ENCODE measurements at places on chromosomes 5 and 9. TPM values are rescaled to one million over a fixed set of nuclear protein-coding genes. Genes with fewer than 3 reads are reported as not detected.

DNA sequence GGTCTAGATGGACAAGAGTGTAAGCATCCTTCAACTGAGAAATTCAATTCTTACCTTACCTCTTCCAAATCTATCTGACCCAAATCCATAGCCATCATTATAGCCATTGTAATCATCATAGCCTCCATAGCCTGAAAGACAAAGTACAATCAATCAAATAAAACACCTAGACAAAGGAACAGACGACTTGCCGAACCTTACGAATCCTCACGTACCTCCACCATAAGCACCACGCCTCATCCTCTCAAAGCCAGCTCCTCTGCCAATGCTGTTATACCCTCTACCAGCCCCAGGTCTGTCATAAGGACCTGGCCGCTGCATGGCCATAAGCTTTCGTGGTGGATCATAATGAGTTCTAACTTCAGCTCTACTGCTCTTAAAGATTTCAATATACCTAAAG is 5.5 kb downstream of the HNRNPH1 start:
- DNase-seq: no peak

The SLC36A2 gene
- total RNA-seq: not detected

DNA sequence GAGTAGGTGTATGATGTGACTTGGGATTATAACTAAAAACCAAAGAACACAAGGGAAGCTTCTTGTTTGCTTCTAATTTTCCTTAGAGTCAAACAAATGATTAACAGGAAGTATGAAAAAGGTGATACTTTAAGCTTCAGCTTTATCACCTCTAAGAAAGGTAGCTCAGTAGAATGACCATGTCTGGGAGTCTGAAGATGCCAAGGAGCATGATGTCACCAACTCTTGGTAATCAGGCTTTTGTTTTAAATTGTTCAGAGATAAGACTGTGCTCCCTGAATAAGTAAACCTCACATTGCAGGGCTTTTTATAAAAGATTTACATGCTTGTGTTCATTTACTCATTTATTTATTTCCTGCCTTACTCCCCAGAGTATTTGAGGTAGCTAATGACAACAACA is 169.9 kb downstream of the FER start:
- DNase-seq: no peak

The CMBL gene
- total RNA-seq: 16.7 TPM

The VCAN gene
- 91.3 TPM for total RNA-seq

GRCh38 chr5:78429332-78429980 is 69.0 kb downstream of the SCAMP1 start:
- DNase-seq: no peak

The NIPSNAP3A gene
- 39.6 TPM for total RNA-seq

- DNase-seq: no peak
These were observed 54.3 kb downstream of the MTX3 start for GRCh38 chr5:79936646-79937216.

The CDC37L1 gene
- total RNA-seq: 33.6 TPM

The NKD2 gene
- total RNA-seq: 1.4 TPM

The PCDH12 gene
- 4.2 TPM for total RNA-seq

- no peak for DNase-seq
These were observed 135.0 kb upstream of the SNX2 start for GRCh38 chr5:122639864-122640263.

DNA sequence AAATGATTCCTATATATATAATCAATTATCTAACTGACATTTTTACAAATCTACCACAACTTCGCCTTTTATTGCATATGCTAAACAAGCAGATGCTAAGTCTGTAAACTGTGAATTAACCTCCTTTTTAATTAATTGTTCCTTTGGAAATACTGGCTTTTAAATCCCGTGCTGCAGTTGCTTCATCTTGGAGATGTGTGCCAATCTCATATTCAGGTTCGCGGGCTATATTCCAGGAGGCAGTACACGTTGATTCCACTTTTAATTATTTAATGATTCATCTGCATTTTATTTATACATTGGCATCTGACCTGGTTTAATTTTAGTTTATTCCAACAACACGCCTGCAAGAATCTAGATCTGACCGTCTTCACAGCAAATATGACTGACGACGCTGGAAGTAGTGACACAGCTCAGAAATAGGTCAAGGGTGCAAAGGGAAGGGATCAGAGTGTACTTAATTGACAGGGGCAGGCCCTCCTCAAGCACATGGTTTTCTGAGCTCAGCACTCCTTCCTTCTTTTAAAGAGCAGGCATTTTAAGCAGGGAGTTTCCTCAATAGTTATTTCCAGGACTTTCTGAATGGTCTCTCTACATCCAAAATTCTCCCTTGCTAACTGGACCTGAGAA is 125.2 kb downstream of the GLIS3 start:
- no peak for DNase-seq

The HTR1A gene
- not detected for total RNA-seq

The GMCL2 gene
- total RNA-seq: not detected

- no peak for DNase-seq
These were observed 31.5 kb downstream of the MLANA start for GRCh38 chr9:5922192-5922591.

DNA sequence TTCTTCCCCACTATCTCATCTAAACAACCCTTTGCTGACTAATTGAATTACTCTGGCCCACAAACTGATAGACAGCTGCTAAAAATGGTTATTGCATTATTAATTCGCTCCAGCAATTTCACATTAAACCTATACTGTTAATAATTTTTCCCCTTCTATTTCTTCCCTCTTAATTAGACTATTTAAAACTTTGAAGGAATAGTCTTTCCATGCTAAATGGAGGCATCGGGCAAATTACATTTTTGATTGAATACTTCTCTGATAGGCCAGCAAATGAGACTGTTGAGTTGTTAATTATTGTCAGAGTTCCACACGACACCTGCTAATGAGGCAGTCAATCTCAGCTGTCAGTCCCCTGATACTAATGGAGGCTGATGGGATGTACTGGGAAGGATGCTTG is 242.5 kb downstream of the TRIM32 start:
- DNase-seq: no peak

DNA sequence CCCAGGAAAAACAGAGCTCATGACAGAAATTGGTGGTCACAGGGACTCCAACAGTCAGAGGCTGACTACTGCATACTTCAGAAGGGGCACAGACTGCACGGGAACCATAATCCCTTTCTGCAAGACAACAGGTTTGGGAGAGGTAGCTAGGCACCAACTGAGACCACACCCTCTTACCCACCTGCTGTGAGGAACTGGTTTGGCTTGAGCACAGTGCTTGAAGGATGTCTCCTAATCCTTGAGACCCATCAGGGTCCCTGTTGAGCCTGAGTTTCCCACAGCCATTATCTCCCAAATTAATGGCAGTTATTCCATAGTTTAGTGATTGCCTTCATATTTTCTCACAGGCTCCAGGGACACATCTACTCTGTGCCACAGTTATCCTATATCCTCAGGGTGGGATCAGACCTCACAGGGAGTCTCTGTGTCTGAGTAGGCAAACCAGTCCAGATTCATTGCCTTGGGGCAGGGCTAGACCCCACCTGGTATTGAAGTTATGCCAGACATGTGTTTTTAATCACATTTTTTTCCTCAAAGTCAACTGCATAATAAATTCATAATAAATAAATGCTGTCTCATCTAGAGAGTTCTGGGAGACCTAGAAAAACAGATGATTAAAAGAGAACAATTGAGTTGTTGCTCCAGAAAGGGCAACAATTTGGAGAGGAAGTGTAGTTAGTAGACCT is 9.3 kb upstream of the CAST start:
- no peak for DNase-seq

The GHR gene
- total RNA-seq: 127 TPM

GRCh38 chr9:73981405-73981804 is 515.7 kb upstream of the RORB start:
- no peak for DNase-seq

DNA sequence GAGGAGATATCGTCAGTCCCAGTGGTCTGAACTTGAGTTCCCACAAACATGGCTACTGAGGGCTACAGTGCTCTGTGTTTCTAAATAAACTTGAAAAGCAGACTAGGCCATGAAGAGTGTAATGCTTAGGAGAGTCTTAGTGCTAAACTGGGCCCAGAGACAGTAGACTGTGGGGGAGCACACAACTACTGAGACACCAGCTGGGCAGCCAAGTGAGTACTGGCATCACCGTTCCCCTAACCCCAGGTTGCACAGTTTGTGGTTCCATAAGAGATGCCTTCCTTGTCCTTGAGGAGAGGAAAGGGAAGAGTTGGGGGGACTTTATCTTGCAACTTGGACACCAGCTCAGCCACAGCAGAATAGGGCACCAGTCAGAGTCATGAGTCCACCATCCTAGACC is 172.1 kb upstream of the DMRTA1 start:
- no peak for DNase-seq

DNA sequence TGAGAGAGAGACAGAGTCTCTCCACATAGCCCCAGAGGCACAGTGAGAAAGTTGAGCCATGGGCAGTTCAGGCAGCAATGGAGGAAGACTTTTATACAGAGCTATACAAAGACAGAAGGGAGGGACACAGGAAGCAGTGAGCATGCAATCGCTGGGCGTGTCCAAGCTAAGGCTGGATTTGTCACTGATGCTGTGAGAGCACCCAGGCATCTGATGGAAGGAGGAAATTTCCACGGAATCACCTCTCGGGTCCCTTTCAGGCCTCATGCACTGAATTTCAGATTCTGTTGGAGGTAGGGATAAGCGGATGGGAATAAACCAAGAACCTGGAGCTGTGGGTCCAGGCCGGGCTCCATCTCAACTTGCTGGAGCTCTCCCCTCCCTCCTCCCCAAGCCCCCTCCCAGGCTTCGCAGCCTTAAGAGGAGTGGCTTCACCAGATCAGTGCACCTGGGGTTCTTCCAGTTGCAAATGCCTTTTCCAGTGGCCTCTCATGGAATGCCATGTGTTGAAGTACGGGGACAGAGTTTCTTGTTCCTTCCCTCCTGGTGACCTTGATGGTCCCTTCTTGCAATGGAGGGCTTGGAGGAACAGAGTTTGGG is 114.8 kb upstream of the ALDH1B1 start:
- no peak for DNase-seq

- DNase-seq: peak; percentile 32
These were observed 2.0 kb downstream of the GLIS3 start for GRCh38 chr9:4297786-4298254.

GRCh38 chr5:33827885-33828284 is 63.9 kb downstream of the ADAMTS12 start:
- no peak for DNase-seq

- DNase-seq: no peak
These were observed 125.5 kb downstream of the DIRAS2 start for GRCh38 chr9:90517103-90517502.

DNA sequence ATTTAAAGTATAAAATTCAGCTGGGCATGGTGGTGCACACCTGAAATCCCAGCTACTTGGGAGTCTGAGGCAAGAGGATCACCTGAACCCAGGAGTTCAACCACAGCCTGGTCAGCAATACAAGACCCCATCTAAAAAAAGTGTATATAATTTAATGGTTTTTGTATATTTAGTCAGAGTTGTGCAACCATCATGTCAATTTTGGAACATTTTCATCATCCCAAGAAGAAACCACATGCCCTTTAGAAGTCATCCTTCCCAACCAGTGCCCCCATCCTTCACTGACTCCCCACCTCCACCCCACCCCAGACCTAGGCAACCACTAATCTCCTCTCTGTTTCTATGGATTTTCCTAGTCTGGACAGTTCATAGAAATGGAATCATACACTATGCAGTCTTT is 18.8 kb upstream of the TEK start:
- DNase-seq: no peak

The ZNF367 gene
- total RNA-seq: 0.50 TPM

The ARSI gene
- 5.6 TPM for total RNA-seq

The GOLGA1 gene
- 18.6 TPM for total RNA-seq

The IL3 gene
- not detected for total RNA-seq

All from omental fat pad (tissue), 4 donors.